ENCODE measurements at places on chromosomes 3 and 15. TPM values are rescaled to one million over a fixed set of nuclear protein-coding genes. Genes with fewer than 3 reads are reported as not detected.

LINGO1 gene
- not detected for total RNA-seq

ADAMTSL3 gene
- 1.4 TPM for total RNA-seq

CLDN18 gene
- total RNA-seq = 0.38 TPM

ACAD11 gene
- total RNA-seq = 3.9 TPM

ZMYND10 gene
- total RNA-seq = not detected

ADAMTS9 gene
- 5.2 TPM for total RNA-seq

APOD gene
- total RNA-seq = 13.6 TPM

UBXN7 gene
- total RNA-seq = 15.1 TPM

CMTM7 gene
- 6.7 TPM for total RNA-seq

SSR3 gene
- 74.7 TPM for total RNA-seq

AADACL2 gene
- 0.18 TPM for total RNA-seq
